ENCODE measurements at places on chromosomes 6 and 20.

DNA sequence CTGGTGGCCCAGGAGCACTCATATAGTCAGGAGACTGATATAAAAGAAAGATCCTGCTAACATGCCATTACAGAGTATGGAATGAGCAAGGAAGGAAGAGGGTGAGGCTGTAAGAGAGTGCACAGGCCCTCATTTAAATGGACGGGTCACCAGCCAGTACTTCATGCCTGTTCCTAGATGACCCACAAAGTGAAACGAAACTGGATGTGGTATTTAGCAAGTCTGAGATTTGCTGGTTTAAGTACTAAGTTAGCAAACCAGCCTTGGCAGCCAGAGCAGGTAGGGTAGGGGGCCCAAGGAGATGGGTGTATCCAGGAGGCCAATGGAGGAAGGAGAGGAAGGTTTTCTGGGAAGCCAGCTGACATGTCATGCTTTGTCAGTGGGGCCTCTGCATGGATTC is 15.9 kb downstream of the NT5E start:
- no peak for DNase-seq

DNA sequence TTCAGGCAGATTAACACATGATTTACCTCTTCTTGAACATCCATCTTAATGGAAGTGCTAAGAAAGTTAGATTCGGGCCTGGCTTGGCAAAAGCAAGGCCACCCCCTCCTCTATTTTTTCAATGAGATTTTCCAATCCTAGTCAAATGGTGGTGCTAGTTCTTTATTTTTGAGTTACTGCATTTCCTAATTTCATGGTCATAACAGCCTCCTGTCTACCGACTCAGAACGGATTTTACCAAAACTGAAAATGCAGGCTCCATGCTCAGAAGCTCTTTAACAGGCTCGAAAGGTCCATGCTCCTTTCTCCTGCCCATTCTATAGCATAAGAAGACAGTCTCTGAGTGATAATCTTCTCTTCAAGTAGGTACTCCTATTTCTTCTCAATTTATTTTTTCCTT is 117.2 kb upstream of the ESR1 start:
- DNase-seq = peak; percentile 37

GRCh38 chr6:154057098-154057497 is 18.1 kb downstream of the OPRM1 start:
- DNase-seq = no peak

DNA sequence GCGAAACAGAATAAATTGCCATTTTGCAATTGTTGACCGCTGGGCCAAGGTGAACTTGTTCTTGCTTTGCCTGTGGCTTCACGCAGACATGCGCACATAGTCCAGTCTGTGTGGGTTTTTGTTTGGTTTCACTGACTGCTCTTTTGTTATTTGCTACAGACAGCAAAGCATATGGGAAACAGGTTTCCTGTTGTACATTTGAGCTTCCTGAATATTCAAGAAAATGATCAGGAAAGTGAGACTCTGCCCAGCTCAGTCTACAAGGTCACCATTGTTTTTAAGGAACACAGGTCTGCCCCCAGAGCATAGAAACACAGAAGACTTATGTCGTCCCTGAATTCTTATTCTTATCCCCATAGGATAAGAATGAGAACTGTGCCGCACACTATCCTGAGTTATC is 55.6 kb downstream of the SASH1 start:
- DNase-seq = no peak

GRCh38 chr20:62501801-62502495 is 26.2 kb upstream of the GATA5 start:
- peak; percentile 3 for DNase-seq

DNA sequence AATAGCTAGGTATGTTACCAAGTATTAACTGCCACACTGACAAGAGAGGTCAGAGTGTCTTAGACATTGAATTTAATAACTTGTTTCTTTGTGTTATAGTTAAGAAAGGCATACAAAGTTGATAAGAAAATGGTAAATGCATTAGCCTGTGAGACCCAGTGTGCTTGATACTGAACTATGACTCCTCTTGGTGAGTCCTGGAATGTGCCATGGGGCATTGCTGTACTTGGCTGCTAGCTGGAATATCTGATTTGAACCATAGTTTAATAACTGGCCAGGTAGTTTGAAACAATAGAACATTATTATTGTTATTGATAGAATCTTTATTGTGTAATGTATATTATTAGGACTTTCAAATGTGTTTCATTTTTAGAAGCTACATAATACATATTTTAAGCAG is 70.0 kb downstream of the ZFAND3 start:
- no peak for DNase-seq

DNA sequence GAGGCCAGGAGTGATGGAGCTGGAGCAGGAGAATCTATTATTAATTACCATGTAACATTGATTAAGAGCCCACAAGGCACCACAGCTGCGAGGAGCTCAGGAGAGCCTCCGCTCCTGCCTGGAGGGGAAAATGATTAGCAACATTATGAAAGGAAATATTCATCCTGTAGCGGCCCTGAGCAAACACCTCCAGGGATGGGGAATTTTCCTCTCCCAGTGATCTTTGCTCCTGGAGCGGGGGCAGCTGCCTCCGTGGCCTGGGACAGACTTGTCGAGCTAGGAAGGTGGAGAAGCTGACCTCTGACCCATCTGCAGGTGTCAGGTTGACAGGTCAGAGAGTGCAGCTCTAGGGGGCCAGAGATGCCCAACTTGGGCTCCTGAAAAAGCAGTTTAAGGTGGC is 40.1 kb upstream of the SIRPA start:
- DNase-seq = no peak

DNA sequence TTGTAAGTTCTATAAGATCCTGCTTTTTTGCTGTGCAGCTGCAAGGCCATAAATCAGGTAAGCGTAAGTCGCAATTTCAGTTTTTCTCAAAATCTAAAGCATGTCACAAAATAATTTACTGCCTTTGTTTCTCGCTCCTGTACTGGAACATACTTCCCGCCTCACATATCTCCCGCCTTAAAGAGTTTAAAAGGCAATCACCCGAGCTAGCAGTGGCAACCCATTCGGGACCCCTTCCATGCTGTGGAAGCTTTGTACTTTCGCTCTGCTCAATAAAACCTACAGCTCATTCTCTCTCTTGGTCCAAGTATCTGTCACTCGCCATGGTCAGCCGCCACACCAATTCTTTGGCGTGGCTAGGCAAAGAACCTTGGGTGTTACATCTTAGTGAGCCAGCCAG is 34.0 kb downstream of the CEP85L start:
- no peak for DNase-seq

DNA sequence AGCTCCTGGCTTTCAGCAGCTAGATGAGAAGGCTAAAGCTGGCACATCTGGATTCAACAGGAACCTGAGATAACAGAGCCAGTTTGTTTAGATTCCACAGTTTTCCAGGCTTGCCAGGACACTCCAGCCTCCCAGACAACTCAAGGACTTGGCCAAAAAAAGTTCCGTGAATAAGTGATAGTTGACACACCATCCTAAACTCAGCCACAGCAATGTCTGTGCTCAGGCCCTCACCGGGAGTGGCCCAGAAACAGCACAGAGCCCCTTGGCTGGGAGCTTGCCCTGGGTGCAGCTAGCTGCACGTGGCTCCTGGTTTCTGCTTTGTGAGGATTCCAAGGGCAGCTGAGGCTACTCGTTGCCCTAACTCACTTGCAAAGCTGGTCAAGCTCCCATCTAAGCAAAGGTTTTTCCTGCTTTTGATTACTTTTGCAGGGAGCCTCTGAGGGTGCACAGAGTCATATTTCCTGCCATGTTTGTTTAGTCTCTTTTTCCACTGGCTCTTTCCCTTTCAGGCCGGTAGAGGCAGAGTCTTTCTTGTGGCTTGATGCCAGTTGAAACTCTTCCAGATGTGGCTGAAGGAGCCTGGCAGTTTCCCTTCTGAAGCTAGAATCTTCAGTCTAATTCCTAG is 118.3 kb upstream of the ECI2 start:
- peak; percentile 71 for DNase-seq

DNA sequence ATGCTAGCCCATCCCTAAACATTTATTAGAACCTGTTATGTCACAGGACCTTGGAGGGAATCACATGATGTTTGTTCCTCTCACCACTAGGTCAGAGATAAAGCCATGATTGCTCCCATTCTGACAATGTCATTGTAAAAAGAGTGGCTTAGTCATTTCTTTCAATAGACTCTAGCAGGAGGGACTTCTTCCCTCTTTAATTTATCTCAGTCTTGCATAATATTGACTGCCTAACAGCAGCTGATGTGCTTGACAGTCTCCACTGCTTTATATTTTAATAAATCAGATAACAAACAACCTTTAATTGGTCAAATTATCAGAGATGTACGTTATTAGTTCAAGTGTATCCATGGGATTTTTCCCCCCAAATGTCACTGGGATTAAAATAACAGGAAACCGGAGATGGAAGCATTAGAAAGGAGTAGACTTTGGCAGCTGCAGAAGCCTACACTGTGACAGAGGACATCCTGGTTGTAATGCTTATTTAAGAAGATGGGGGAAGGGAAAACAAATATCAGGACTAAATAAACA is 39.6 kb downstream of the LAMA4 start:
- no peak for DNase-seq

DNA sequence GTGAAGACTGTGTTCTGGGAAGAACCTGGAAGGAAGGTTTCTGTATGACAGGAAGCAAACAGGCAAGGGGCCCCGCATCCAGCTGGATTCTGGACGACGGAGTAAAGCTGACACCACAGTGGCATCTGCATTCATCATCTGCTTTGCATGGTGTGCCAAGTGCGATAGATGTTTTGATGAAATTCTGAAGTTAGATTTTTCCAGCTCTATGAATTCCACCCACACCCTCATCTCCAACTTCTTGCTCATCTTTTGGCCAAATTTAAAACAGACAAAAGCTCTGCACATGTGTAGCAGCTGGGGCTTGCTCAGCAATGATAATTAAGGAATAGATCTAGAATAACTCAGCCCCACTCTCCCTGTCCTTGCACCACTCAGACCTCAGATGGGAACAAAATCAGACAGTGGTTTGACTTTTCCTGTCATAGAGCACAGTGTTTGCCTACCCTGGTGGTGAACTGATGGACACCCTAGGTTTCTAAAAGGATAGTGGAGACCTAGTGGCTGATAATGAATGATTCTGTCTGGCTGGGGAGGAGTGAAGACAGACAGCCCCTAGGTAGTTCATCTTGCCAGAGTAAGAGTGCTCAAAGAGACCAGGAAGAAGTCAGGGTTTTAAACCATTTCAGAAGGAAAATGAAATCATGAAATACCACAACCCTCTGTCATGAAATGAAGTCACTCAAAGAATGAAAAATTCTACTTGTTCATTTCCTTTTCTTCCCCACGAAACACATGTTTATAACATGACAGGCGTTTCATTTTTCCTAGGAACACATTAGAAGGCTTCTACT is 85.8 kb downstream of the BCAS1 start:
- peak; percentile 92 for DNase-seq

GRCh38 chr20:57244221-57244585 is 22.2 kb downstream of the BMP7 start:
- DNase-seq = no peak

DNA sequence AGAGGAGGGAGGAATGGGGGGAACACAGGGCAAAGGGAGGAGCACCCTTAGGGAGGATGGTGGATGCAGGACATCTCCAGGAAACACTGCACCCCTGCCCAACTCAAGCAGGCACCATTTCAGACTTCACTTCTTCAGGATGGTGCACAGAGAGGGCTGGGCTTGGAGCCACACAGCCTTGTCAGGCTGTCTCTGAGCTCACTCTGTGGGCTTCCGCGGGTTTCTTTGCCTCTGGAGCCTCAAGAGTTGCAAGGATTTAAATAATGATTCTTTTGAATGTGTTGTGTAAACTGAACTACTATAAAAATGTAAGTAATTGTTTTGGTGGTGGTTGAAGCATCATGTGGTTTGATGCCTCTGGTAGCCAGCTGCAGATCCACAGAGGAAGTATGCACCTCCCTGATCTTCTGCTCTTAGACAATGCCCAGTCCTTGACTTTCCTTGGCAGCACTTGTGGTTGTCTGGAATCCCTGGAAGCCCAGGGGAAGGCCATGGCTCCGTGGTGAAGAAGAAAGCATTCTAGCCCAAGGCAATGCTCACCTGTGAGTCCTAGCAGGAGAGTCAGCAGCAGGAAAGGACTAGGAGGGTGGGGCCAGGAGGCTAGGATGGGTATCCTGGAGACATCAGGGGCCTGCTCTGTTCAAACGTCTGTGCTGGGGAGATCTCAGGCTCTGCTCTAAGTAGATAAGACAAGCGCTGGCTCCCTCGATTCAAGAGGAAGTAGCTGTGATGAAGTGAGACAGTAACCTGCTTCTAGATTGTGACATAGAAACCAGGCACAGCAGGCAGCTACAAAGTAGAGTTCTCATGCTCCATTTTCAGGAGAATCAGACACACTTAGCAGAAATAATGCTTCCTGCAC is 50.2 kb upstream of the SIRPG start:
- DNase-seq = peak; percentile 8

DNA sequence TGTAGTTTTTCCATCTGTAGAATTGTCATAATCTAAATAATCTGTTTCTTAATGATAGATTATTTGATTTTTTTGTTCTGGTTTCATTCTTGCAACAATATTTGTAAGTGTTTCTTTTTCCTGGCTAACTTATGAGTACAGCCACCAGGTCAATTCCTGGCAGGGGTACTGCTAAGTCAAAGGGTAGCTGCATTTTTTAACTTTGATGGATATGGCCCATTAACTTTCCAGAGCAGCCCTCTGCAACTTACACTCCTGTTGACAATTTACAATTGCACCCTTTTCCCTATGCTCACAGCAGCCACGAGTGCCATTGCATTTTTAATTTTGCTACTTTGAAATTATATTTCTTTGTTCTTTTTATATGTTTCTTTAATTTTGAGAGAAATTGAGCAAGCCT is 209.3 kb upstream of the CST7 start:
- DNase-seq = no peak

GRCh38 chr20:53154540-53154939 is 182.4 kb downstream of the TSHZ2 start:
- peak; percentile 6 for DNase-seq

DNA sequence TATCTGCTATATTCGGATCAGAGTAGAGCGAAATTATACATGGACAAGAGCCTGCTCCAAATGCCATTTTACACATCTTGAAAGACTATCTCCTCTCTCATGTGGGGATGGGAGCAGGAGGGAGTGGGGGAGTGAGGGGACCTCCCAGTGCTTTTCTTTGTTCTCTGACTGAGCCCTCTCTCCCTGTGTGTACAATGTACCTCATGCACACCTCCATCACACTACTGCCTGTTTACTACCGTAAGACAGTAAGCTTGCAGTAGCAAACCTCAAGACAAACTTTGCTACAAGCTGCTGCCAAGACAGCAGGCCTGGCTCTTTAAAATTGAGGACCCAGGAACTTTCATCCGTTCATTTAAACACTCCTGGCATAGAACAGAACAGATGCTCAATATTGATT is 7.2 kb downstream of the NHSL1 start:
- DNase-seq = no peak

- DNase-seq = no peak
These were observed 9.9 kb upstream of the UST start for GRCh38 chr6:148736774-148737412.

- DNase-seq = no peak
These were observed 46.9 kb upstream of the SEC63 start for GRCh38 chr6:108004861-108005260.

GRCh38 chr6:56347526-56347925 is 100.1 kb upstream of the COL21A1 start:
- DNase-seq = peak; percentile 31

All from AG10803 (cell line).